A549 (cell line): ENCODE measurements at places on chromosomes 2 and 18.

- no peak for DNase-seq
Observed at GRCh38 chr2:179186126-179186525, 78.5 kb downstream of the SESTD1 start.

GRCh38 chr2:136727973-136728699, 37.2 kb upstream of the THSD7B start:
- DNase-seq, result no peak

DNA sequence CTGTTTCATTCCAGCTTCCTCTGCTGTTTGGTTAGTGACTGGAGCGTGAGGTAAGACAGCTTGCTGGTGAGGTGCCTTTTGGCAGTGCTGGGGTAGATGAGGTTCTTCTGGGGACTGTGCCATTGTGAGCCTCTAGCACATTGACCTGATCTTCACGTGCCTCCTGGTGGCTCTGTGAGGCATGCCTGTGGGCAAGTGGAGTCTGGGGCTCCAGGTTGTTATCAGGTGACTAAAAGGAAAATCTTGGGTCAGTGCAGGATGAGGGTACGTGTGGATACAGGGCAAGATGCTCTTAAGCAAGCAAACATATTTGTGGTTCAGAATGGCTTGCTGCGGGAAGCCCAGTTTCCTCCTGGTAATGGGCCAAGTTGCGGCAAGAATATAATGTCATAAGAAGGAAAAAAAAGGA, 75.4 kb downstream of the FHOD3 start:
- DNase-seq, result no peak

GRCh38 chr18:1244397-1245122, 339.9 kb downstream of the ADCYAP1 start:
- DNase-seq, result no peak

DNA sequence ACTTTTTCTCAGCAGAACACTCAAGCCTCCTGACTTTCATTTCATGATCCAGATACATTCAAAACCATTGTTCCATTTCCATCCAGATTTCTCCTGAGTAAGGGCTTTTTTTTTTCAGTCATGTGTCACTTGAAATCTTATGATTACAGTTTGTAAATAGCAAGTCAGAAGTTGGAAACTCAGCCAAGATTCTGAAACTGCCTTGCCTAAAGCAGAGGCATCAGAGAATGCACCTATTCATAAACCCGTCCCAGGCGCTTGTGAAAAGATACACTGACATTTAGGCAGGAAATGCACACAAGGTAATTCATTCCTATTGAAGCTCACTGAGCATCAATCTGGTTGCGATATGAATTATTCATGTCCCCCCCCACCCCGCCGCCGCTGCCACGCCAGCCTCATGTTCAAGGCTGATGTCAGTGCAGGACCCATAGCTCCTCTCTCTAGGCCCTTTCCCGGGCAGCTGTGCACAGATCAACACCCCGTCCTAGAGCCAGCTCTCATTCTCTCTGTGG, 30.4 kb upstream of the MGAT4A start:
- DNase-seq, result no peak

- DNase-seq, result no peak
Observed at GRCh38 chr2:98658816-98659490, 50.6 kb downstream of the UNC50 start.

DNA sequence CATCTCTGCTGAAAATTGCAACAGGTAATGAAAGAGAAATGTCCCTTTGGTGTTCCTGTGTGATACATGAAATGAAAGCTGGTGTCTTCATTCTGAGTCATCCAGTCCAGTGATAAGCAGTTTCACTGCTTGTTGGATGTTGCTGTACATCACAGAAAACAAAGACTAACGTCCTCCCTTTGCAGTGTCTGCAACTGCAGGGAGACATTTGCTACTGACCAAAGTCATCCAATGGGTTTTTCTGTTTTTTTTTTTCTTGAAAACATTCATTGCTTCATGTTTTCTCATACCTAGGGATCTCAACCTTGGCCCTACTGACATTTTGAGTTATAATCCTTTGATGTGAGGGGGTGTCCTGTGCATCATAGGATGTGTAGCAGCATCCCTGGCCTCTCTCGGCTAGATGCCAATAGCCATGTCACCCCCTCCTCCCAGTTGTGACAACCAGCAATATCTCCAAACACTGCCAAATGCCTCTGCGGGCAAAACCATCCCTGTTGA, 63.6 kb upstream of the FZD5 start:
- no peak for DNase-seq

GRCh38 chr2:30527411-30527810, 80.4 kb downstream of the LCLAT1 start:
- no peak for DNase-seq

DNA sequence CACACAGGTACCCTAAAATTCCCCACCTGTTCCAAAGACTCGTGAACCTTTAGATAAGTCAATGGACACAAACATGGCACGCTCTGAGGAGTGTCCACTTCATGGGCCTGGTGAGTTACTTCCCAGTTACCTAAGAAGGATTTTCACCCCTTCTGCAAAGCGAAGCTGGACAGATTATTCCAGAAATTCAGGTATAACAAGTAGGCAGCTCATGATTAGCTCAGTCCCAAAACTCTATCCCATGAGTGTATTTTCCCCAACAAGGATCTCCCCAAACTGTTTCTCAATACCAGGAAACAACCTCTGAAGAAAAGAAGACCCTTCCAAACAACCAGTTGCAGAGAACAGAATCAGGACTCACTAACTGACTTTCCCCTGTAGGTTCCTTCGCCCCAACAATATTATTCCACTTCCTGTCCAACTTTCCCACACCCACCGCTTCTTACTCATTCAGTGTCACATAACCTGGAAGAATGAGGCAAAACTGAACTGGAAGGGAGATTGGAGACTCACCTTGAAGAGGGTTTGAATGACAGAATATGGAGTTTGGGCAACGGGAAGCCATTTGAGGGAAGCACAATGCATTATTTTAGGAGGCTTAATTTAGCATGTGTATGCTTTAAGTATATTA, 120.1 kb downstream of the ANTXR1 start:
- DNase-seq, result no peak

GRCh38 chr2:25161055-25161781, 7.2 kb downstream of the POMC start:
- DNase-seq, result no peak

DNA sequence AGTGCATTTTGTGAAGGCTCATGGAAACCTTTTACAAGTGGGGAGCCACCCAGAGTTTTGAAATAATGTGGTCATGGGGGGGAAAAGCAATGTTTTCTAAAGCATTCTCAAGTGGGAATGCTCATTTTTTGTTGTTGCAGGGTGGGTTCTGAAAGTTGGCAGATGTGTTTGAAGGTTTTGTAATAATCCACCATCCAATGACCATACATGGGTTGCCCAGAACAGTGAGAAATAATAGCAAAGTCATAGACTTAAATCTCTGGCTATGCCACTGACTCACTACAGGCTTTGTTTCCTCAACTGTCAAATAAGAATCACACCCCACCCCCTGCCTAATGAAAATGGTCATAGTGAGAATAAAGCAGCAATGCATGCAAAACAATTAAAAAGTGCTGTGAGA, 2.9 kb downstream of the DSG3 start:
- DNase-seq, result no peak

- no peak for DNase-seq
Observed at GRCh38 chr2:96120091-96120720, 3.8 kb upstream of the ADRA2B start.

DNA sequence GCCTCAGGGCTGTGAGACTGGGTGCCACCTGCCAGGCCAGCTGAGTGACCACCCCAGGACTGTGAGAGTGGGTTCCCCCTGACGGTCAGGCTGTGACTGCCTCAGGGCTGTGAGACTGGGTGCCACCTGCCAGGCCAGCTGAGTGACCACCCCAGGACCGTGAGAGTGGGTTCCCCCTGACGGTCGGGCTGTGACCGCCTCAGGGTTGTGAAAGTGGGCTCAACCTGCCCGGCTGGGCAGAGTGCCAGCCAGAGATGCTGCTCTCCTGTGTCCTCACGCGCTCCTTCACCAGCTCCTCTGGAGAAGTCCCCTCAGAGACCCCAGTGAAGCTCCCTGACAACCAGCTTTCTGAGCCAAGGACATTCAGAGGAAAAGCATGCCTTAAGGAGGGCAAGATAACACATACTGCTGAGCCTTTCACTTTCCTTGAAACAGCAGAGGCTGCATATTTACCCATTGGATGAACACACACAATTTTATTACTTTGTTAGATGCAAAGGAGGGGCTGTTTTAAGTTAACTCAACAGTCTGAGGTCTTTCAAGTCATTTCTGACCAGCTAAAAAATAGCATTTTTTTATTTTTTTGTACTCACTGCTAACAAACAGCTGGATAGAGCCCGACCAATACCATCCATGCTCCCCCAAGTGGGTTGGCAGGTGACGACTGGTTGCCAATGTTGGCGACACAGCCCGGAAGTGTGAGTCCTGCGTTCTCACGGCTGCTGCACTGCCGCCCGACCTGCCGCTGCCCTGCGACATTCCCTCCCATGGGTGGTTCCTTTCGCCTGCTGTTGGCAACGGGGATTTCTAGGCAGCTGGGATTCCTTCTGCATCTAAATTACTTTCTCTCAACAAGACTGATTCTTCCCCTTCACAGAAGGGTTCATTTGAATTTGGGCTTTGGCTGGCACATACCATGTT, 70.7 kb downstream of the NDUFA10 start:
- no peak for DNase-seq

DNA sequence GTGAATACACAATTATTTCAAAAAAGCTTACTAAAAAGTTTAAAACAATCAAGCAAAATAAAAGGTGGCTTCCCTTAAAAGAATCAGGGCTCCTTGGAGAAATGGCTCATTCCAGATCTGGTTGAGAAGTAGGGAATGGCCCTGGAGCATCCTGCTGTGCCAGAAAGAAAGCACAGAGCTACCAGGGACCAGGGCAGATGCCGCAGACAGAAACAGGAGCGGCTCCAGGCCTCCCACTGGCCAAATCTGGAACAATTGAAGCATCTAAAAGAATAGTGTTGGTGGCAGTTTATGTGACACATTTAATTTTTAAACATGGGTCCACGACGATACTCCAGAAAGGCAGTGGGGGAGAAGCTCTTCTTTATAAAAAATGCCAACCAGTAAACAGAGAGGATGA, 75.5 kb downstream of the GBX2 start:
- DNase-seq, result no peak

- DNase-seq, result no peak
Observed at GRCh38 chr18:46046688-46047087, 25.4 kb downstream of the PSTPIP2 start.

- no peak for DNase-seq
Observed at GRCh38 chr2:159715451-159715850, 3.1 kb downstream of the MARCHF7 start.

- DNase-seq, result no peak
Observed at GRCh38 chr2:69462780-69463179, 25.5 kb upstream of the NFU1 start.

- DNase-seq, result no peak
Observed at GRCh38 chr2:15633043-15633970, 41.6 kb downstream of the DDX1 start.

DNA sequence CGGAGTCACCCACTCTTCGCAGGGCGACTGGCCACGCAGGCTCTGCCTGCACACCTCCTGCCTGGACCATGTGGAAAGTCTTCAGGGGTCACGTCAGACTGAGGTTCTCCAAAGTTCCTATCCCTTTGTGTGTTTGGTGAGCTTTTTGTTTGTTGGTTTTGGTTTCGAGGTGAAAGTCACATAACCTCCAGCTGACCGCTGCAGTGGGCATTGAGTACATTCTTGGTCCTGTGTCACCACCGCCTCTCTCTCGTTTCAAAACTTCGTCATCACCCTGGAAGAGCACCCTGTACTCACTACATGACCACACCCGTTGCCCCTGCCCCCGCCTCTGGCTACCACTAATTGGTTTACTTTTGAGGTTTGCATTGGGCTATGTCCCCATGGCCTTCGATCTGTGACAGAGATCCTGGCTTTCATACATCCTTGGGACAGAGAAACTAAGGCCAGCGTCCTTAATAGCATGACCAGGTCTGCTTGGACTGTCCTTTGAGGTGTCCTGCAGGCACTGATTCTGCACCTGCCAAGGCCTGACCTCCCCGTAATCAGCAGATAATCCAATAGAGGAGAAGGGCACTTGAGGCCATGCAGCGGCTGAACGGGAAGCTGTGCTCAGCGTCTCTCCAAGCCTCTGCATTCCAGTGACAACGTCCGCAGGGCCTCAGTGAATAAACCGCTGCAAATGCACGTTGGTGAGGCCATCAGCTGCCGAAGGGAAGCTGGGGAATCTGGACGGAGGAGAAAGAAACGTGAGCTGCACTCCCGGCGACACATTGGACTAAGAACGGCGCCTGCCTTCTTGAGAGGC, 46.8 kb downstream of the SH3BP4 start:
- DNase-seq, result no peak

- no peak for DNase-seq
Observed at GRCh38 chr18:44198612-44199284, 481.9 kb upstream of the SETBP1 start.

GRCh38 chr2:164739966-164740365, 101.7 kb downstream of the COBLL1 start:
- DNase-seq, result no peak

DNA sequence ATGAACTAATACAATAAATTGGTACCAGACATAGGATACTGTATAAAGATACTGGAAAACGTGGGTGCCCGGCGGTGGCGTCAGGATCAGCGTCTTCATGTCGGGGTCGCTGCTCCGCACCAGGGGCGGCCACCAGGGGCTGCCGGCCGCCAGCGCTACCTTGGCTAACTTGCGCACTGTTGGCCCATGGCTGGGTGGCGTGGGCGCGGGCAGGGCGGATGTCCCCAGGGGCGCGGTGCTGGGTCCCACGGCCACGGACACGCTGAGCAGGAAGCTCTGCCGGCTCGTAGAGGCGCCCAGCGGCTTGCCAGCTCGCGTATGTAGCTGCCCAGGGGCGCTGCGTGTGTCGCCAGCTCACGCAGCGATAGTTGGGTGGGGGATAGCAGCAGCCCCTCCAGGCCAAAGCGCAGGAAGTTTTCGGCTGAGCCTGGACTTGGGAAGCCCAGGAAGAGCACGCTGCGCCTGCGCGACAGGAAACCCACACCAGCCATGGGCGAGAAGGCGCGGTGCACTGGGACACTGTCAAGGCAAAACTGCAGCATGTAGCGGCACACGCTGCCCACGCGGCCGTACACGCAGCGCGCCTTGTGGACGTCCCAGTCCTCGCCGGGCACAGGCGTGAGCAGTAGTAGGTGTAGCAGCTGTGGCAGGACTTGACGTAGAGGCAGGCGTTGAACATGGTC, 299.9 kb downstream of the CCDC74A start:
- no peak for DNase-seq

DNA sequence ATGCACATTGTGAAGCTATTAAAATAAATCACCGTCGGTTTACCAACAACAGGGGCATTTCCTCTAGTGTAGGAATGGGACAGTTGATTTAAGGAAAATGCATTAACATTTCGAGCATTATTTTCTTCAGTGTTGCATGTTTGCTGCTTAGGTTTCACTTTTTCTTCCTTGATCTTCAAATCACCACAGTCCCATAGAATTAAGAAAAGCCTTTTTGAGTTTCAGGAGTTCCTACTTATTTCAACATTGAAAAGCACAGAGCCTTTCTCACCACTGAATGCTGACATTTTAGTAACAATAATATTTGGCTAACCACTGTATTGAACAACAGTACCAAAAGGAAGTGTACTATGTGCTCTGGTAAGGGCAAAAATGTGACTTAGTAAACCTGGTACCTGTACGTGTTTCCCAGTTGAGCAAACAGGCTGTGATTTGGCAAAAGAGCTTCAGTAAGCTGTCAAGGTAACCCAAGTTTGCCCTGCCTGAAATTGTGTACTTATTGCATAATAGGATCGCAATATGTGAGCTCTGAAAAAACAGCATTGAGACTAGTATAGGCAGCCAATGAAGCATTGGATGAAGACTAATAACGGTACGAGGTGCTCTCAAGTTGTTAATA, 2.2 kb downstream of the LRRTM4 start:
- DNase-seq, result no peak

- DNase-seq, result no peak
Observed at GRCh38 chr18:58241026-58241679, 197.1 kb downstream of the NEDD4L start.
